Pulmonary artery endothelial cell (primary cell): ENCODE measurements at places on chromosomes 11 and 22. TPM values are rescaled to one million over a fixed set of nuclear protein-coding genes. Genes with fewer than 3 reads are reported as not detected.

GRCh38 chr11:8613036-8613435 lies 19.0 kb upstream of the STK33 start:
- no peak for DNase-seq

DNA sequence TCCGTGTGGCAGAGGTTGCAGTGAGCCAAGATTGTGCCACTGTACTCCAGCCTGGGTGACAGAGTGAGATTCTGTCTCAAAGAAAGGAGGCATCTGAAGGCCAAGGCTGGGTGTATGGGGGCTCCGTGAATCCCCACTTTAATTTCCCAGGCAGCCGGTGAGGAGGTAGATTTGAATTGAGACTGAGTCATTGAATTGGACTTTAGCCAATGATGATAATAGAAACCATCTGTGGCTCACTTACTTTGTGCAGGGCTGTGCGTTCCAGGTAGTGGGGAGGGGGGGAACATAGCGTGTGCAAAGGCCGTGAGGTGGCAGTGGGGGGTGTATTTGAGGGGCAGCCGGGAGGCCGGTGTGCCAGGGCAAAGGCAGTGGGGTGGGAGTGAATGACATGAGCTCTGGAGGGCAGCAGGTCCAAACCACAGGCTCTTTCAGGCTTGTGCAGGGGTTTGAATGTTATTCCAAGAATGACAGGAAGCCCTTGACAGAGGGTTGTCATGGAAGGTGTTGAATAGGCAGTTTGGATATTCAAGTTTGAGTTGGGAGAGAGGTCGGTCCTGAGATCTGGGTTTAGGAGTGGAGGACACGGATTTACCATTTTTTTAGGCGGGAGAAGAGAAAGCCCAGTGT lies 6.1 kb downstream of the ARHGAP8 start:
- DNase-seq: no peak

DNA sequence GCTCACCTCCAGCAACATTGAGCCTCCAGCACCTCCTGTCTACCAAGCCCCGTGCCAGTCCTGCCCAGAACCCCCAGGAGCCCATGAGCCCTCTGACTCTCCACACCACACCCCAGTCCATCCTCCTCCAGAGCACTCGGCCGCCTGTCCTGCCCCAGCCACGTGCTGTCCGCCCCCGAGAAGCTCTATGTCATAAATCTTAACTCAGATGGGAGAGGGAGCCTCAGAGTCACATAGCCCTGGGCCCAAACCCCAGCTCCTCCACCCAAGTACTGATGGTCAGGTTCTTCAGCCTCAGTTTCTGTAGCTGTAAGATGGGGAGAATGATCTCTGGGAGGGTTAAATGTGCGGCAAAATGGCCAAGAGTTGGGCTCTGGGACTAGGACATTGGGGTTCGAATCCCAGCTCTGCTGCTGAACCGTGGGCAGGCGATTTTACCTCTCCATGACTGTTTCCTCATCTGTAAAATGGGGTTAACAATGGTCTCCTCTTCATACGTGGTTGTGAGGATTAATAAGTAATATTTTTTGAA lies 27.8 kb downstream of the CYTH4 start:
- DNase-seq: no peak

- DNase-seq: no peak
These were observed 29.0 kb downstream of the PRRG4 start for GRCh38 chr11:32858731-32859130.

DNA sequence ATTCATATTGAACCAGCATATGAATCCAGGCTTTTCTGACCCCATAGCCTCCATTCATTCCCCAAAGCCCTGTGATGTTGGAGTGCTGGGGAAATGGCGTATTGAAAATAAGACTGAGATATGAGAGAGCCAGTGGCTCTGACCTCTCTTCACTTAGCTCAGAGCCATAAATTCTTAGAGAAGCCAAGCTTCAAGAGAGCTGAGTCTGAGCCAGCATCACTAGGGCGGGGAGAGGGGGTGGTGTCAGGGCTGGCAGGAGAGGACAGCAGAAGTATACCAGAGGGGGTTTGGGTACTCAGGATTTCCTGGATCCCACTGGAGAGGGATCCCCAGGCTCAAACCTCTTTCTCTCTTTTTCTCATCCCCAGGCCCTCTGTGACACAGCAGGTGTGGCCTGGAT lies 16.7 kb upstream of the MOGAT2 start:
- no peak for DNase-seq

Gene UBASH3B
- total RNA-seq: 32.3 and 73.3 TPM in 2 replicates

Gene OR51E2
- total RNA-seq: not detected in 2 replicates
